ENCODE measurements at places on chromosomes 1 and 21.

DNA sequence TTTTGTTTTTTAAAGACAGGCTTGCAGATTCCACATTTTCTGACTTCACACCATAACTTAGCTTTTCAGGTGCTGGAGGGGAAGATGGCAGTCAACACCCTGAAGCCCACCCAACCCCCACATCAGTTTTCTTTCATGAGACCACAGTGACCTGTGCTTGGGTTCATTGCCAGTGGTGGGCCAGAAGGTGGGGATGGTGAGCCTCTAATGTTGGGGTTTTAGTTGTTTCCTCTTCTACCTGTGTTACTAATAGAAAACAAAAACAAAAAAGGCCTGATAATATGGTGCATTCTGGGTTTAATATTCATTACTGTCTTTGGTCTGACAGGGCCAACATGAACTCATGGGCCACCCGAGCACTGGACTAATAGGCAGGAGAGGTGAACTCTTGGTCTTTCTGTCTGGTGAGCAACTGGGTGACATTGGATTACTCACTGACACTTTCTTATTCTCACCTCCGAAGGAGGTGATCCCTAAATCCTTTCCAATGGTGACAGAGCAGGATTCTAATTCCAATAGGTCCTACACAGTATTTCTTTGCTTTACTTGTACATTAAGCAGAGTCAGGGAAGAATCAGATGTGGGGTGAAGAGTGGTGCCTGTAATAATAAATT lies 132.8 kb downstream of the CLIC6 start:
- DNase-seq = peak; percentile 31

DNA sequence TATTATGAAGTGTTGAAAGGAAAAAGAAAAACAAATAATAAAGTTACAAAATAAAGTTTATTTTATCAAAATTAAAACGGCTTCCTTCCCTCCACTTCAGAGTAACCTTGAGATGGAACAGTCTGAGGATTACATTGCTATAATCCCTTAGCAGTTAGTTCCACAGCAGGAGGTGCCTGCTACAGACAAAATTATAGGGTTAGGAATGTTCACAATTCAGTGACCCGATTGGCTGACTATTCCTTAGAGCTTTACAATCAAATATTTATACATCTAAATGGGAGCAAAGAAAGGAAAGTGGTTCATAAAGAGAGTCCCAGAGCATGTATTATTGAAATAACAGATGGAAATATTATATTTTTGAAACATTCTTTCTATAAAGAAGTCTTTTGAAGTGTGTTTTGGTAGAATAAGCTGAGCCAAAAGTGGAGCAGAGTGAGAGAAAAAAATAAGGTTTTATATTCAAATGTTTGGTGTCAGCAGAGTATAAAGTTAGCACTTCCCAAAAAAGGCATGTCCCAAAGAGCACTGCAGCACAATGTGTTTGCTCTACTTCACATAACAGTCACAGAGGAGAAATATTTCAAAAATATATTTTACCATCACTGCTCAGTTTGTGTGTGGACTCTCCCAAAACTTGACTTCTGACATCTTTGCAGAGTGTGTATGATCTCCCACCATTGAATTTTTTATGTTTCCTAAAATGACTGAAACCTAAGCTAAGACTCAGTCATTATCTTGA lies 71.4 kb upstream of the GORAB start:
- no peak for DNase-seq

- DNase-seq = no peak
These were observed 491 bp downstream of the PER3 start for GRCh38 chr1:7784492-7785071.

DNA sequence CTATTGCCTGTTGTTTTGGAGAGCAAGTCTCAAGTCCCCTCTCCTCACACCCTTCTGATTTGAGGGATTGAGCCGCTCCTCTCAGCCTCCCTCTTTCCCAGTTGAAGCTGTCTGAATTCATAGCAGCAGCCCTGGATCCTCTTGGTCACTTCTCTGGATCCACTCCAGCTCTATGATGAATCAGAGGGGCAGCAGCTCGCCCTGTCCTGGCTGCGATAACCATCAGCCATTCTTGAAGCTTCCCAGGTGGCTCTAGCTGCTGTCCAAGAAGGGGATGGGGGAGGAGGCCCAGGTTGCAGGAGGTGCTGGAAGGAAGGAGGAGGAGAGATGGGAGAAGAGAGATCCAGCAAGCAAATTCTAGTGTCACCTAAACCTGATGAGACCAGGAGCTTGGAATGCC lies 31.3 kb downstream of the WNT4 start:
- no peak for DNase-seq

GRCh38 chr1:29747196-29747595 lies 510.9 kb downstream of the PTPRU start:
- no peak for DNase-seq

GRCh38 chr1:92599184-92599583 lies 112.5 kb upstream of the GFI1 start:
- DNase-seq = no peak

DNA sequence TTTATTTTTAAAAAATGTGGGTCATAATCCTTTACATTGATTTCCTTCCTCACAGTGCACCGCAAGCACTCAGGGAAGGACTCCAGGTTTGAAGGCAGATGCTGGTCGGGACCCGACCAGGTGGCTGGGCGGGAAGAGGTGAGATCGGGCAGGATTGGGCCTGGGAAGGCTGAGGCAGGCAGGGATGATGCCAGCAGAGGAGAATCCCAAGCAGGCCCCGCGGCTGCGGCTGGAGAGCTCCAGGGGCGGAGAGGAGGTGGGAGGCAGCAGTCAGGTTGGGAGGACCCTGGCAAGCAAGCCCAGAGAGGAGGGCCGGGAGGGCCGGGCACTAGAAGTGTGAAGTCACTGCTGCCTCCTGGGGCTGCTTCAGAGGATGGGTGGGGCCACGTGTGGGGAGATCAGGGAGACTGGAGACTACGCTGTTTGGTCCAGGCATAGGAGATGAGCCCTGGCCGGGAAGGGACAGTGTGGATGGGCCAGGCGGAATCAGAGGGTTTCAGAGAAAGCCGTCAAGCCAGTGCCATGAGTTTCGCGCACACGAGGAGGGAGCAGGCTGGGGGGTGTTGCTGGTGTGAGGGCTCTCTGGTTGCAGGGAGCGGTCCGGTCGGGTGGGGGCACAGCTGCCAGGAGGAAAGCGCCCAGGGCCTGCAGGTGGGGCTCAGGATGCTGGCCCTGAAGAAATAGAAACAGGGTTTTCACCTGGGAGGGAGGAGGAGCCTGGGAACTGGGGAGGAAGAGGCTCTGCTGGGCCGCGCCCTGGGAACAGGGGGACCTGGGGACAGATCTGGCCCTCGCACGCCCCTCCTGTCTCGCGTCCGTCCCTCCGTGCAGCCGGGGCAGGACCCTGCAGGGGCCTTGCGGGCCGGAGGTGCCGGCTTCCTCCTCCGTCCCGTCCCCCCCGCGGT lies 888 bp upstream of the COL18A1 start:
- DNase-seq = no peak

GRCh38 chr1:154806333-154806732 lies 63.7 kb downstream of the KCNN3 start:
- DNase-seq = no peak

GRCh38 chr1:9449976-9450696 lies 89.1 kb upstream of the SLC25A33 start:
- DNase-seq = no peak

GRCh38 chr1:16478091-16478490 lies 36.0 kb downstream of the RNU1-1 start:
- DNase-seq = no peak

GRCh38 chr1:113253590-113253989 lies 136.7 kb upstream of the MAGI3 start:
- DNase-seq = no peak

GRCh38 chr1:159339536-159339935 lies 37.4 kb downstream of the FCER1A start:
- DNase-seq = no peak

DNA sequence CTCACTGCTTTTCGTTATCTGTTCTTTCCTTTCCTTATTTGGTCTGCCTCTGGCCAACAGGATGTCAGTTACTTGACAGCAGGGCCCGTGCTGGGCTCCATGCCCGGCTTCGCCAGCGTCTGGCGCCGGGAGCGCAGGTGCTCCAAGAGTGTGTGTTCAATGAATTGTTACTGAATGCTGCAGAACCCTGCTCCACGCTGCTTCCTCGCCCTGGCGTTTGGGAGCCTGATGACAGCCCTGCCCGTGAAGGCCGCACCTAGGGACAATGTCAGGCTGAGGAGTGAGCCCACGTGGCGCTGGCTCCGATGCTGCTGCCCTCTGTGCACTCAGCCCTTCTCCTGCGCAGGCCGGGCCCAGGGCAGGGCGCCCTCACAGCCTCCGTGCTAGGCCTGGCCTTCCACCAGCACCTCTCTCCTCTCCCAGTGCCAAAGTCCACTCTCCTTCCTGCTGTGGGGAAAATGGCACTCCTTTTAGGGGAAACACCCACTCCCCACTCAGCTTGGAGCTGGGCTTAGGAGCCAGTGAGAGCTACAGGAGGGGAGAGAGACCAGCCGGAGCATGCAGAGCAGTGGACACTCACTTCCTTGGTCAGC lies 51.4 kb downstream of the ACBD3 start:
- DNase-seq = no peak

DNA sequence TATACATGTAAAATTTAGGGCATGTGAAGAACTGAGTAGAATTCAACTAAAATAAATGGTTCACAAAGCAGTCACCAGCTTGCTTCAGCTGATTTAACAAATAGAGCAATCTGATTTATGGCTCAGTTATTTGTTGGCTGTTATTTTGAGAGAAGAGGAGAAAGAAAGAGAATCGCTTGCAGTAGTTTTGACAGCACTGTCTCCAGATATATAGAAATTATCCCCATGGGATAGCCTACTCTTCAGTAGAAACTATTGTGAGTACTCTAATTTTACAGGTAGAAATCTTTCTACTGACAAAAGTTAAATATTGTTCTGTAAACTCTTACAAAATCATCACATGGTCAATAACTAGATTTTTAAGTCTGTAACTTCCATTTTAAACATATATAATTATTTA lies 1098.2 kb downstream of the MRPL39 start:
- DNase-seq = no peak

- no peak for DNase-seq
These were observed 1.1 kb upstream of the KCNAB2 start for GRCh38 chr1:6044481-6045109.

DNA sequence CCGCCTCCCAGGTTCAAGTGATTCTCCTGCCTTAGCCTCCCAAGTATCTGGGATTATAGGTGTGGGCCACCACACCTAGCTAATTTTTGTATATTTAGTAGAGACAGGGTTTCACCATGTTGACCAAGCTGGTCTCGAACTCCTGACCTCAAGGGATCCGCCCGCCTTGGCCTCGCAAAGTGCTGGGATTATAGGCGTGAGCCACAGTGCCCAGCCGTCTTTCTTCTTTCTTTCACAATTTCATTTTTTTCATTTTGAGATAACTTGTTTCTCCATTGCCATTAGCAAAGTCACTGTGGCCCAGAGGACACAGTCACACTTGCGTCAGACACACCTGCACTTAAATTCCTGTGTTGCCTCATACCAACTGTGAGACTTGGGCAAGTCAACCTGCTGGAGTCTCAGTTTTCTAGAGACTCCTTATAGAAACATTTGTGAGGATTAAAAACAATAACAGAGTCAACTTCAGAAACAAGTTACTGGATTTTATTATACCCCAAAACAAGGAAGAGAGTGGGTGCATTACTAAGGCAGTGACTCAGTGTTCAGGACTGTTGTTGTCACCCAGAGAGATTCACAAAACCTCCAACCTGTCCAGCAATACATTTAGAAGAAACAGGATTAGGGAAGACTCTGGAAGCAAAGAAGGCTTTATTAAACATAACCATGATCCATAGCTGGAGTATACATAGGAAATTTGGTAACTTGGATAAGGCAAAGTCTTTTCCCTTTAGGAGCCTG lies 2.6 kb downstream of the TEDDM1 start:
- DNase-seq = no peak

GRCh38 chr1:205518661-205519540 lies 14.4 kb downstream of the CDK18 start:
- DNase-seq = no peak

DNA sequence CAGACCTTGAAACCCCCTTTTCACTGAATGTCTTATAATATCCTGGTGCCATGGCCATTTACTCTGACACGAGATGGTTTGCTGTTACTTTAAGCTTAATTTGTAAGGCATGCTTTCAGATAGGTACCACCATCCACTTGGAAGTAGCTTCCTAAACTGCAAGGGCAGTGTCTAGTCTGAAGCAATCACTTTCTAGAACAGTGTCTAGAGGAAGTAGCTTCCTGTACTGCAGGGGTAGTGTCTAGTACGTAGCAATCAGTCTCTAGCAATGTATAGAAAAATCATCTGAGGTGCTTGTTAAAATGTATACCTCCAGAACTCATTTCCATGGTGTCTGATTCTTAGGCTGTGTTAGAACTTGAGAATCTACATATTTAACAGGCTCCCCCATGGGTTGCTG lies 42.5 kb downstream of the ZBTB40 start:
- no peak for DNase-seq

DNA sequence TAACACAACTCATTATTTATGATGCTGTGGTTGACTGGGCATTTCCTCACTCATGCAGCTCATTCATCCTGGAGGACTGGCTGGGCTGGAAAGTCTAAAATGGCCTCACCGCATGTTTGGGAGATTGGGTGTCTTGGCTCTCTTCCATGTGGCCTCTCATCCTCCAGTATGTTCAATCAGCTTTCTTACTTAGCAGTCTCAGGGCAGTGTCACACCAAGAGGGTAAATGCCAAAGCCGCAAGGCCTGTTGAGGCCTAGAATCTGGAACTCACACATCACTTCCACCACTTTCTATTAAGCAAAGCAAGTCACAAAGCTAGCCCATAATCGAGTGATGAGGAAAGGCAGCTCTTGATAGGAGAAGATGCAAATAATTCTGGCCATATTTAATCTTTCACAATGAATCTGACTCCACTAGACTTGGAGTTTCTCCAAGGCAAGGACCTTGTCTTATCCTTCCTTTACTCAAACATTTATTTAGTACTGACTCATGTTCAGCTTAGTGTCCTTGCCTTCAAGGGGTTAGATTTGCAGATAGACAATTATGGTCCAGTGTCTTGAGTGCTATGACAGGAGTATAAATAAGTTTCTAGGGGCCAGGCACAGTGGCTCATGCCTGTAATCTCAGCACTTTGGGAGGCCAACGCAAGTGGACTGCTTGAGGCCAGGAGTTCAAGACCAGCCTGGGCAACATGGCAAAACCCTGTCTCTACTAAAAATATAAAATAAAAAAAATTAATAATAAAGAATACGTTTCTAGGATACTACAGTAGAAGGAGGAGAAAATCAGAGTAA lies 45.1 kb downstream of the TMEM53 start:
- DNase-seq = no peak

DNA sequence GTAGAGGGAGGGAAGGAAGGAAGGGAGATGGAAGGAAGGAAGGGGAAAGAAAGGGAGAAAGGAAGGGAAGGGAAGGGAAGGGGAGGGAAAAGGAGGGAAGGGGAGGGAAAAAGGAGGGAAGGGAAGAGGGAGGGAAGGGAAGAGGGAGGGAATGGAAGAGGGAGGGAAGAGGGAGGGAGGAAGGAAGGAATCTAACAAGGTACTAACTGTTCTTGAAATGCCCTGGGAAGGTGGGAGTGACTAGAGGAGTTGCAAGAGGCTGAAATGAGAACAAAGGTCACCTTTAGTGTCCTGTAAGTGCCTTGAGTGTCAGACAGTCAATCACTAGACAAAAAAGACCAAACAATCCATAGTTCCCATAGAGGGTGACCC lies 2.3 kb upstream of the ATP2B4 start:
- no peak for DNase-seq

GRCh38 chr1:64956733-64957441 lies 9.5 kb downstream of the JAK1 start:
- peak; percentile 79 for DNase-seq

- DNase-seq = no peak
These were observed 50.7 kb upstream of the KCNE2 start for GRCh38 chr21:34313116-34313515.

GRCh38 chr1:8439015-8439702 lies 121.2 kb downstream of the SLC45A1 start:
- DNase-seq = no peak

GRCh38 chr1:2471587-2472001 lies 4.5 kb upstream of the PLCH2 start:
- no peak for DNase-seq
